ENCODE measurements at places on chromosomes 12 and 14. TPM values are rescaled to one million over a fixed set of nuclear protein-coding genes. Genes with fewer than 3 reads are reported as not detected.

- no peak for DNase-seq
Observed at GRCh38 chr14:76846331-76847047, 20.3 kb downstream of the LRRC74A start.

GRCh38 chr12:94230357-94230905 lies 82.1 kb downstream of the PLXNC1 start:
- peak; percentile 18 for DNase-seq

GRCh38 chr14:72557671-72558070 lies 336.2 kb downstream of the DPF3 start:
- DNase-seq = no peak

DNA sequence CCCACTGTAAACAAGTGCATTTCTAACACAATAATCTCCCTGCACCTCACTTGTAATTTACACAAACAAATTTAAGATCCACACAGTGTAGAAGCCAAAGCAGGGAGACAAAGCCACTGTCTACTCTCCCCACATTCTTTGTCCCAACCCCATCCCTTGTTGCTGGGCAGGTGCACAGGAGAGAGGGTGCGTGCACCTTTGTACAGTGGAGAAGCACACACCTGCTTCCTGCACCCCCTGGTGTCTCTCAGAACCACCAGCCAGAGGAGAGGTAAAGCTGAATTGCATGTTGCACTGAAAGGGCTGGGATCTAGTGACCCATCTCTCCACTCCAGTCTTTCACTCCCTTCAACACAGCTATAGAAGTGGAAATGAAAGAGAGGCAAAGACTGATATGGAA lies 51.4 kb upstream of the IFNG-AS1 start:
- no peak for DNase-seq

GRCh38 chr12:14219156-14219555 lies 146.3 kb upstream of the ATF7IP start:
- no peak for DNase-seq

DNA sequence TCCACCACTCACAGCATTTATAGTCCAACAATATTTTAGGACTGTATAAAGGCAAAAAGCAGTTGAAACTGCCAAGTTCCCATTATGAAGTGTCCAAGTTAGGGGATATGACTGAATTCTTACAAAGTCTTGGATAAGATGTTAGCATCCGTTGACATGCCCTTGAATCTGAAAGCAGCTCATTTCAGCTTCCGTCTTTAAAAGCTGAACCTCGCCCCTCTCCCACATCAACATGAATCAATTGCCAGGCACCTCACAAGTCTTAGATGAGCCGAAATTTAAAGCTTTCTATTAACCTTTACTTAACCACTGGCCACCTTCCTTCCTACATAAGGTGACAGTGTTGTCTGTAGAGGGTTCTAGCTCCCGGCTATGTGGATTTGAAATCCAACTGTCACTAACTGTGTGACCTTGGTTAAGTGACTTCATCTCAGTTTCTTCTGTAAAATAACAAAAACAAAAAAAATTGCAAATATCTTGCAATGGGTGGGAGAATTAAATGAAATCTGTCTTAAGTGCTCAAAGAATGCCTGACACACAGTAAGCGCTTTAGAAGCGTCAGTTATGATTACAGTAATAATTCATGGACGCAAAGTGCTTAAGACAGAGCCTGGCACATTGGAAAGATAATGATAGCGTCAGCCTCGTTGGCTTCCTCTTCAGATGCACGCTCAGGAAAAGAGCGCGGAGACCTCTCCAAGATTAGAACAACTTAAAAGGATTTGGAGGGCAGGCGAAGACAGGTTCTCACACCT lies 1.2 kb downstream of the PPP1CC start:
- peak; percentile 18 for DNase-seq

DNA sequence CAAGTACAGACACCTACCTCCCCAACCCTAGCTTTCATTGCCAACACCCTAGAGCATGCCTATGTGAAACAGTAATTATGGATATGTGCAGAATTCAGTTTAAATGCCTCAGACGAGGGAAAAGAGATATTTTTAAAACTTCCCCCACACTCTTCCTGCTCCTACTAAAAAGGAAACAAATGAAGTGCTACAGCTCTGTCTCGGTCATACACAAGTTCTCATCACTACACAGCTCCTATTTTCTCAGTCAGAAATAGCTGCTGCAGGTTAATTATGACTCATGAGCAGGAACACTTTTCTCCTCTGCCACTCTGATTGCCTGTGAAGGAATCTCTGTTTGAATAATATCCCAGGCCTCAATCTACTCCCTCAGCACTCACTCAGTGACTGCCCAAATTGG lies 703.6 kb upstream of the FLRT2 start:
- no peak for DNase-seq

- no peak for DNase-seq
Observed at GRCh38 chr12:49233842-49234526, 30.9 kb upstream of the TUBA1C start.

DNA sequence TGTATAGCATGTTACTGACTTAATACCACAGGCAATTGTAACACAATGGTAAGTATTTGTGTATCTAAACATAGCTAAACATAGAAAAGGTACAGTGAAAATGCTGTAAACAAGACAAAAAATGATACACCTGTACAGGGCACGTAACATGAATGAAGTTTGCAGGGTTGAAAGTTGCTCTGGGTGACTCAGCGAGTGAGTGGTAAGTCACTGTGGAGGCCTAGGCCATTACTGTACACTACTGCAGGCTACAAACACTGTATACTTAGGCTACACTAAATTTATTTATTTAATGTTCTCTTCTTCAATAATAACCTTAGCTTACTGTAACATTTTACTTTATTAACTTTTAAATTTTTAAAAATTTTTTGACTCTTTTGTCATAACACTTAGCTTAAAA lies 158.4 kb downstream of the IPO8 start:
- no peak for DNase-seq

DNA sequence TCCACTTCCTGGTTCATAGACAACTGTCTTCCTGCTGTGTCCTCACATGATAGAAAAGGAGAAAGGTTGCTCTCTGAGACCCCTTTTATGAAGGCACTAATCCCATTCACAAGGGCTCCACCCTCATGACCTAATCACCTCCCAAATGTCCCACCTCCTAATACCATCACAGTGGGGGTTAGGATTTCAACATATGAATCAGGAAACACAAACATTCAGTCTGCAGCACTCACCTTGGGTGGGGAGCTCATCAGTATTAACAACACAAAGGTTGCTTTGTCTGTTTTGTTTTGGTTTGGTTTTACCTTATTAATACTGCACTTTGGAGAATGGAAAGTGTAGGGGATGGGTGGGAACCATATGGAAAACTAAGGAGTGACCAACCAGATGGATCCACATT lies 10.5 kb upstream of the SMCO2 start:
- DNase-seq = no peak

GRCh38 chr14:103561381-103562178 lies 877 bp downstream of the BAG5 start:
- DNase-seq = peak; percentile 45

DNA sequence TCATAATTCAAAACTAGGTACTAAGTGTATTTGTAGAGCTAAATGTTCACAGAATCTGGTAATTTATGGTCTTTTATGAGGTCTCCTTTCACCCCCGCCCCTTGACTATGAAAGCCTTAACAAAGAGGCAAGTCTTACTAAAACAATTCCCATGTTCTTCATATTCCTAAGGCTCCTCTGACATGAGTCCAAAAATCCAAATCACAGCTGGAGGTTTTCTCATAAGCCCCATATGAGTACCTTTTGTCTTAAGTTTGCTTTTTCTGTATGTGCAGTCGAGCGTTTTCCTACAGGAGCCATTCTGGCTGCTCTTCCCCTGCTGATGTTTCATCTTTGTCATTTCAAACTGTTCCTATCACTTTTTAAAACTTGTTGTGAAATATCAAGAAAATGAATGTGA lies 55.2 kb downstream of the SIX1 start:
- DNase-seq = no peak

The NAV3 gene
- total RNA-seq = 16.3 TPM

DNA sequence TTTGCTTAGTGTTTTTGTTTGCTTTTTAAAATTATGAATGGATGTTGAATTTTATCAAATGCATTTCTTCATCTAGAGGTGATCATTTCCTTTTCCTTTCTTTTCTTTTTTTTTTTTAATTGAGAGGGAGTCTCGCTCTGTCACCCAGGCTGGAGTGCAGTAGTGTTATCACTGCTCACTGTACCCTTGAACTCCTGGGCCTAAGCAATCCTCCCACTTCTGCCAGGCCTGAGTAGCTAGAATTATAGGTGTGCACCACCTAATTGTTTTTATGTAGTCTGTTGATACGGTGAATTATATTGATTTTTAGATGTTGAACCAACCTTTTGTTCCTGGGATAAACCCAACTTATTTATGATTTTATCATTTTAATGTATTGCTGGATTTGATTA lies 1.5 kb upstream of the CDKL1 start:
- DNase-seq = no peak

GRCh38 chr12:124550123-124551089 lies 17.0 kb downstream of the NCOR2 start:
- DNase-seq = peak; percentile 50

- DNase-seq = no peak
Observed at GRCh38 chr14:63508033-63508432, 35.1 kb downstream of the PPP2R5E start.

The RFLNA gene
- 1.7 TPM for total RNA-seq

- no peak for DNase-seq
Observed at GRCh38 chr12:86349196-86349595, 93.0 kb upstream of the MGAT4C start.

GRCh38 chr12:7892186-7892980 lies 19.7 kb upstream of the SLC2A14 start:
- no peak for DNase-seq

GRCh38 chr14:93219103-93219726 lies 12.2 kb downstream of the UBR7 start:
- DNase-seq = peak; percentile 46

The LHX5 gene
- not detected for total RNA-seq

The CISTR gene
- total RNA-seq = not detected

GRCh38 chr12:2410496-2410895 lies 357.7 kb downstream of the CACNA1C start:
- no peak for DNase-seq

The KRT77 gene
- total RNA-seq = not detected

DNA sequence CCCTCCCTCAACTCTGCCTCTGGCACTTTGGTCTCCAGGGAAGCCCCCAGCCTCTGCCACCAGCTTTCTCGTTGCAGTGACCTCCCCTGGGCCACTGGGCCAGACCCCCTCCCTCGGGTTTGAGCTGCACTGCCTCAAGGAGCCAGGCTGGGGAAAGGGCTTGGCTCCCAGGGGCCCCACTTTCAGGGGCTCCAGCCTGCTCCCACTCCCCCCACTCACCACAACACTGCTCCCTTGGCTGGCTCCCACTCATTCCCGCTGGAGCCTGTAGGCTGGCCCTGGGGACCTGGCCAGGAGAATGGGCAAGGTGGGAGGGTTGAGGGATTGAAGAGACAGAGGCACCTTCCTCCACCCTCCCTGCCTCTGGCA lies 19.3 kb upstream of the KIF26A start:
- DNase-seq = no peak

The CYP27B1 gene
- 1.1 TPM for total RNA-seq

The SYT10 gene
- total RNA-seq = not detected

The DLK1 gene
- not detected for total RNA-seq

DNA sequence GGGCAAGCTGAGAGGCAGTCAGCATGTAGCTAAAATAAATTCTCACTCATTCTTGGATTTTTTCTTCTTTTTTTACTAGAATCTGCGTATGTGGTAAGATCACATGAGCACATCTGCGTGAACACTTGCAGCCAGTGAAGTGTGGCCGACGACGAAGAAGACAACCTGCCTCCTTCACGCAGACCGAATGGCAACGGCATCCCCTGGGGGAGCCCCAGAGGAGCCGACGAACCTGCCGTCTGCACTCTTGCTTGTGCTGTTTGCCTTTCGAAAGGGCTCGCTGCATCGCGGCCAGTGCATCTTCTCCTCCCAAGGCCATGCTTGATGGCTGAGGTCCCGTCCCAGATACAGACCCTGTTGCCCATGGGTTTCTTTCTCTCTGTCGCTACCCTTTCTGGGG lies 113.8 kb downstream of the KCNK10 start:
- no peak for DNase-seq

The HOTAIR gene
- not detected for total RNA-seq

DNA sequence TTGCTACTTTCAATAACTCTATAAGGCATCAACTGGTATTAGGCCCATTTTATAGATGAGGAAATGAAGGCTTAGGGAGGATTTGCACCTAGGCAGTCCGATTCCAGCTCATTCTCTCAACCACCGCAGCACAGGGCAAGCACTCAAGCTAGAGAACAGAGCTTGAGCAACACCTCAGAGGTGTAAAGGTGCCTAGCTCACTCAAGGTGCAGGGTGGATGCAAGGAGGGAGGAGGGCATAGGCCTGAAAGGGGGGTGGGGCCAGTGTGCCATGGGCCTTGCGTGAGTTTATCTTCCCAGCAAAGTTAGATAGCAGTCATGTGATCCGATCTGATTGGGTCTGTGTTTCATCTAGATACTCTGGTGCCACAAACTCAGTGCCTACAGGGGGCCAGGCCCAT lies 10.2 kb upstream of the EMP1 start:
- DNase-seq = no peak

GRCh38 chr12:26034371-26035142 lies 76.1 kb downstream of the RASSF8 start:
- peak; percentile 85 for DNase-seq

The DTX3 gene
- 10.7 TPM for total RNA-seq

The C1R gene
- 29.3 TPM for total RNA-seq

The IFNG-AS1 gene
- total RNA-seq = not detected

The MYH7 gene
- not detected for total RNA-seq

DNA sequence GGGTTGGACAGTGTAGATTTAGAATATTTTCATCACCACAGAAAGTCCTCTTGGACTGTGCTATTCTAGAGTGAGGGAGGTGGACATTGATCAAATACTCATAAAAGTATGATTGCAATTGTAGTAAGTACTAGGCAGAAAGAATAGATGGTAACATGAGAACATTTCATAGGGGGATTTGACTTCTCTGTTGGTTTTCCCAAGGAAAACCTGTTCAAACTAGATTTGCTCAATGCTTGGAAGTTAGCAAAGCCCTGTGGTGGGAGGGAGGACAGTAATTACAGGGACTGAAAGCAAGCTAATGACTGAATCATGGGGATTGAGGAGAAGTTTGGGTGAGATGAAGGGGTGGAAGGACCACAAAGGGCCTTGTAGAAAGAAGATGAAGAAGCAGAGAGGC lies 24.4 kb upstream of the EID3 start:
- no peak for DNase-seq

GRCh38 chr14:37369425-37369824 lies 171.7 kb downstream of the MIPOL1 start:
- DNase-seq = no peak

Data from RPMI7951 (cell line).